ENCODE measurements at places on chromosomes 4 and X. TPM values are rescaled to one million over a fixed set of nuclear protein-coding genes. Genes with fewer than 3 reads are reported as not detected.

The KIAA1210 gene
- total RNA-seq = not detected

The GLOD5 gene
- not detected for total RNA-seq

The MAGEA3 gene
- not detected for total RNA-seq

- H3K36me3 ChIP-seq = no peaks in the 10 kb centered on the region
- no peak for DNase-seq
- no peak overlapping the region for H3K27ac ChIP-seq
- H3K27me3 ChIP-seq = no peaks in the 10 kb centered on the region
These were observed 87.7 kb upstream of the SRD5A3 start for GRCh38 chr4:55258152-55258865.

DNA sequence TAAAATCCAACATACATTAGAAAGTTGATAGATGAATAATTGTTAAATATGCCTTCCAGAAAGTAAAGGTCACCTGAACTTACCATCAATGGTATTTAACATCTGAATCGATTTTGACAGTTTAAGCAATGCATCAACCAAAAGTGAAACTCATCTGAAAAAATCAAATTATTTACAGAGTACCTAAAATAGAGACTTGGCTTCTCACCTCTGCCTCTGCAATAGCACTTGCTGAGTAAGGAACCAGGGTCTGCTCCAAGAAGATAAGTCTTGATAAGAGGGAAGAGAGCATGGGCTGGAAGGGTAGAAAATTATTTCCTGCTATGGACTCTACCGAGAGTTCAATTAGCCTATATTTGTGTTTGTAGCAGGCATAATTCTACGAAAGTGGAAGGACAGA lies 868.3 kb downstream of the STIM2 start:
- no peaks in the 10 kb centered on the region for H3K4me1 ChIP-seq
- H3K27me3 ChIP-seq = no peaks in the 10 kb centered on the region
- H3K27ac ChIP-seq = no peak overlapping the region
- DNase-seq = no peak
- H3K4me3 ChIP-seq = no peak overlapping the region

DNA sequence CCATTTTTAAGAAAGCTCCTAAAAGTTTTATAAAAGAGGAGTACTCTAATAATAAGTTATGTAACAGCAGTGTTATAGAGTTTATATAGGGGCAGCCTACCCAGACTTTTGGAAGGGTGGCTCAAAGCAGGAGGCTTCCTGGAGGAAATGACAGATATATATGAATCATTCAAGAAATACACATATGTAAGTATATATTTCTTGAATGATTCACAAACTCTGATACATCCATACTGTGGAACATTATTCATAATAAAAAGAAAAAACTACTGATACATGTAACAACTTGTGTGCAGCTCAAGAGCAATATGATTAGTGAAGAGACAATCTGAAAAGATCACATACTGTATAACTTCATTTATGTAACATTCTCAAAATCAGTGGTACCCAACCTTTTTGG lies 166.2 kb downstream of the WDFY3 start:
- H3K36me3 ChIP-seq = peaks cover 34% of the 10 kb centered on the region
- no peak overlapping the region for H3K27ac ChIP-seq
- peaks cover 15% of the 10 kb centered on the region for H3K4me1 ChIP-seq
- DNase-seq = peak; percentile 33
- H3K27me3 ChIP-seq = no peaks in the 10 kb centered on the region
